ENCODE measurements at places on chromosomes 11 and 22. TPM values are rescaled to one million over a fixed set of nuclear protein-coding genes. Genes with fewer than 3 reads are reported as not detected.

- no peak for DNase-seq
These were observed 107.4 kb downstream of the SERGEF start for GRCh38 chr11:17905477-17905876.

DNA sequence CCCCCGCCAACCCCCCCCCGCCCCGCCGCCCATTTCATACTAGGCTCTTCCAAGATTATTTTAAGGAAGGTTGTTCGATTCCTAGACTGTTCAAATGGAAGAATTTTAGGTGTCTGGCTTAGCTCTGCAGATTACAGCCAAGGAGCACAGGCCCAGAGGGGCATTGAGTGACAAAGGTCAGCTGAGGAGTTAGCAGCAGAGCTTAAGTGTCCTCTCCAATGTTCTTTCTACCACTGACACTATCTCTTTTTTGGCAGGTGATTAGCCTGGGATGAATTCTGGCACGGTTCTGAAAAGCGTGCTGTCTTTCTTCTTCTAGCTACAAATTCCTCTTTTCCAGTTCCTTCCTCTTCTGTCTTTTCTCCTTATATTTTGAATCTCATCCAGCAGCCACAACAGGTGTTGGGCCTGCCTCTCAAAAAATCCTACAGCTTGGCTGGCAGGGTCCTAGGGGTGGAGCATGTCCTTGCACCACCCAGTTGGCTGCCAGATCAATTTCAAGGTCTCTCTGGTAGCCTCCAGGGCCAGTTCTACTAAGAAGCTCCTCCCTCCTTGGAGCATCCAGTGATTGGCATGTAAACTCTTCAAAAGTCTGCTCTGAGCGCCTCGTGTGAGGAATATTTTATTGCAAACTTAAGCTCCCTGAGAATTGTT is 23.0 kb downstream of the KCNE3 start:
- no peak for DNase-seq

DNA sequence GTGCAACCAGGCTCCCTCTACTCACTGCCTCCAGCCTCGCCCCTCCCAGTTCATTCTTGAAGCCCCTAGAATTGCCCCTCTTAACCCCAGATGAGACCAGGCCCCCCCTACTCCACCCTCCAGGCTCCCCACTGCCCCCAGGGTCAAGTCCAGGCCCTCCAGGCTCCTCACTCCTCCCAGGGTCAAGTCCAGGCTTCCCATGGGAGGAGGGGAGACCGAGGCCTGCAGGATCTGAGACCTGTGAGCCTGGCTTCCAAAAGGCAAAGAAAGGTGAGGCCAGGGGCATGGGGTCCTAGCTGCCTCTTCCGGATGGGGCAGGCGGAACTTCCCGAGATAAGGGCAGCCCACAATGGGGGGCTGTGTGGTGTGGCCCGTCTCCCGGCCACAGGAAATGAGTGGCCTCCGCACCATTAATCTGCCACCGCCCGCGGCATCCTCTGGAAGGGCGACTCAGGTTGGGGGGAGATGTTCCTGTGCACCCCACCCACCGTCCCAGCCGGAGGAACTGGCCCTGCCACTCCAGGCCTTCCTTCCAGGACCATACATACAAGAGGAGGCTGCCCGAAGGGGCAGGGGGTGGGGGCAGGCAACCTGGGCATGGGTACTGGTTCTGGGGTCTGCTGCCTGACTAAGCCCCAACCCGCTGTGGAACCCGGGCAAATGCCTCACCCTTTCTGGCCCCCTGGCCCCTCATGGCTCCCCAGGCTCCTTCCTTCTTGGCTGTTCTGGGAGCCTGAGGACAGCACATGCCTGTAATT is 35.1 kb upstream of the WNT11 start:
- DNase-seq = no peak

The SWAP70 gene
- 24.7 TPM for polyA plus RNA-seq

DNA sequence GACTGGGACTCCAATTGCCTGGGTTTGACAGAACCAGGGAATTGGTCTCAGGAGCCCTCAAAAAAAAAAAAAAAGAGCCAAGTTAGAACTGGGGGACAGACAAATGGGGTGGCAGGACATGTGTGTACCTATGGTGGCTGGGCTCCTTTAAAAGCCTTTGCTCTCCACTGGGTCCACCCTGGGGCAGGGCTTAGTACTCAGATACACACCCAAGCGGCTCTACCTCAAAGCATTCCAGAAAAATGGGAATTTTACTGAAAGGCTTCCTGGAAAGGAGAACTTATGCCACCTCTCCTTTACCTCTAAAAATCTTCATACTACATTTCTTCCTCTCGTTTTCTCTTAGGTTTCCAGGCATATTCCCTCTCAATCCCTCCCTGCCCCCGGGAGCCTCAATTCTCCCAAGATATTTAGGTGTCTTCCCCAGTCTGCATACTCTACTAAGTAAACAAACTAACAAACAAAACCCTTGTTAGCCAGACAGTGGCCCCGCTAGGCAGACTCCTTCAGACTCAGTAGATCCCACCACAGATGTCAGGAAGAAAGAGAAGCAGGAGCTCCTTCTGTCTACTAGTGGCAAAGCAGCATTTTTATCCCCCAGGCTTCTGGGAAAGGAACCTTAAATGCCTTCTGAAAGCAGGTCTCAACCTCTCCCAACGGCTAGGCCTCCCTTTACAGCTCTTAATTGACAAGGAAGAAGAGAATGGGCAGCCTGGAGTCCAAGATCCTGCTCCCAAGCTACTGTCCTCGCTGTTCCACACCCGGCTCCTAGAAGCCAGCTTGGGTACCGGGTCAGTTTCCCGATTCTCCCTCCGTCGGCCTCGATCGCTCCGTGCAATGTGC is 653 bp downstream of the PCSK7 start:
- DNase-seq = no peak

- DNase-seq = no peak
These were observed 2.0 kb downstream of the SF3A1 start for GRCh38 chr22:30354644-30355043.

- DNase-seq = no peak
These were observed 216.5 kb upstream of the CADM1 start for GRCh38 chr11:115720602-115721245.

- no peak for DNase-seq
These were observed 95.1 kb downstream of the PIWIL4 start for GRCh38 chr11:94662065-94662779.

DNA sequence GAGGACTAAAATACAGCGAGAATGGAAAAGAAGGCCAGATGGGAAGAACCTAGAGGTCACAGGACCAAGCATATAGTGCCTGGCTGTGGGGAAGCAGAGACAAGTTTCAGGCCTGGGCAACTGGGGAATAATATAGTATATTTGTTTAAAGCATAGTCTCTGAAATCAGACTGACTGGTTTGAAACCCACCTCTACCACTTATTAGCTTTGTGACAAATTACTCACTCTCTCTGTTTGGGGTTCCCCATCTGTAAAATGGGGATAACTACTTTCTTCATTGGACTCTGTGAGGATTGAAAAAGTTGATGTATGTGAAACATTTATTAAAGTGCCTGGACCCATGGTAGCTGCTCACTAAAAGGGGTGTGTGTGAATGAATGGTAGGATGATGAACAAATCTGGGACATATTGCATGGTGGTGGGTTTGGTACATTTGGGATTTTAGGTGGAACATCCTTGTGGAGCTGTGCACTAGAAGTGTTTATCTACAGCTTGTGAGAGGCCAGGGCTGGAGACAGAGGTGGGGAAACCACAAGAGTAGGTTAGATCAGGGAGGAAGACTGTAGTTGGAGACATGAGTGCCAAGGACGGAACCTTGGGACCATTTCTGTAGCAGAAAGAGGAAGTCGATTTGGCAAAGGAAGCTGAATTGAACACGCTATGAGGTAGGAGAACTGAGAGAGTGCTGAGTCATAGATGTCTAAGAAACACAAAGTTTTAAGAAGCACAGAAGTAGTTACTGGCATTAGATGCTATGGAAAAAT is 52.6 kb downstream of the SWAP70 start:
- no peak for DNase-seq

- no peak for DNase-seq
These were observed 119.3 kb downstream of the METTL15 start for GRCh38 chr11:28227460-28227859.

GRCh38 chr11:127607487-127608085 is 607.0 kb upstream of the KIRREL3 start:
- no peak for DNase-seq

- no peak for DNase-seq
These were observed 12.3 kb upstream of the ARL14EP start for GRCh38 chr11:30310623-30311022.

The KCNQ1OT1 gene
- 0.18 TPM for polyA plus RNA-seq

The CD248 gene
- polyA plus RNA-seq = 83.0 TPM

The DEFB131B gene
- not detected for polyA plus RNA-seq

- no peak for DNase-seq
These were observed 40.0 kb downstream of the WNT11 start for GRCh38 chr11:76166314-76166713.

The TMPRSS13 gene
- not detected for polyA plus RNA-seq

DNA sequence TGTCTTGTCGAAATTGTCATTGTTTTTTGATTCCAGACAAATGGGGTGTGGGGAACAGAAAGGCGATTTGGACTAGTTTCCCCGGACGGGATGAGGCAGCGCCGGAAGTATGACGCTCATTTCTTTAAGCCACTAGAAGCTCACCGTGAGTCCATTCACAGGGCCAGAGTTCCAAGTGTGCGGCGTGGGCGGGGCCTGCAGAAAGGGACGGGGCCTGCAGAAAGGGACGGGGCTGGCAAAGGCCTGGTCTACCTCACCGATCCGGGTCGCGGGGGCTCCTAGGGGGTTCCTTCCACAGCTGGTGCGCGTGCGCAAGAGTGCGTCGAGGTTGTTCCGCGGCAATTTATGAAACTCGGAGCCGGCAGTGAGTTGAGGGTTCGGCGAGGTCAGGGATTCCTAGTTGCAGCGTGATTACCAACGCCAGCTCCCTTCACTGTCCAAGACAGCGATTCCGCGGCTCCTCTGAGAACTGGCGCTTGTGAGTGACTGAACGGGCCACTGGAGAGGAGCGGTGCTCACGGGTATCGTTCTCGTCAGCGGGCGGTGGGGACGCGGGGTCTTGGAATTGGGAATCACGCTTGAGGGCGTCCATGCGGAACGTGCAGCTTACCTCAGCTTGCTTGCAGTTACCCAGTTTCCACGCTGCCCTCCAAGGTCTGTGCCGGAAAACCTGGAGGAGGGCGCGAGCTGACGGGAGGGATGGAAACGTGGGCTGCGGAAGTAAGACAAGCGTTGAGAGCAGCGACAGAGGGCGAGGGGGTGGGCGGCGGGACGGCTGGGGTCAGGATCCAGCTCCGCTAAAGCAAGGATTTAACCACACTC is at the start of gene ZNF215:
TSS of gene ZNF215 (plus strand) at position 219 of the 822 bp plus-strand sequence. CDS start 5,847 bp downstream, outside the sequence.
- DNase-seq = peak; percentile 36

GRCh38 chr11:28679795-28680468 is 571.7 kb downstream of the METTL15 start:
- peak; percentile 85 for DNase-seq

The MACROD1 gene
- 12.4 TPM for polyA plus RNA-seq

DNA sequence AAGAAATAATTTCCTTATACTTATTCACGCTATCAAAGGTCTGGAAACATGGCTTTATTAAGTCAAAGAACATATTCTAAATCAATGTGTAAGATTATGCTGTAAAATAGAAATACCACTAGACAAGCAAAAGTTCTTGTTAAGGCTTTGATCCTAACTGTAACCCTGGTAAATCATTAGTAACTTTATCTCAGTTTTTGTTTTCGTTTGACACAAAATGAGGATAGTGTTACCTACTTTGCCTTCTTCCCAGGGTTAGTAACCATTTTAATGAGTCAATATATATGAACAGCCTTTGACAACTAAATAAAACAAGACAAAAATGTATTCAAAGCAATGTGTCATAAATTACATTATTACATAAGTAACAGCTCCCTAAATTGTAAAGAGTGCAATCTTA is 1336.3 kb downstream of the FAM181B start:
- no peak for DNase-seq

DNA sequence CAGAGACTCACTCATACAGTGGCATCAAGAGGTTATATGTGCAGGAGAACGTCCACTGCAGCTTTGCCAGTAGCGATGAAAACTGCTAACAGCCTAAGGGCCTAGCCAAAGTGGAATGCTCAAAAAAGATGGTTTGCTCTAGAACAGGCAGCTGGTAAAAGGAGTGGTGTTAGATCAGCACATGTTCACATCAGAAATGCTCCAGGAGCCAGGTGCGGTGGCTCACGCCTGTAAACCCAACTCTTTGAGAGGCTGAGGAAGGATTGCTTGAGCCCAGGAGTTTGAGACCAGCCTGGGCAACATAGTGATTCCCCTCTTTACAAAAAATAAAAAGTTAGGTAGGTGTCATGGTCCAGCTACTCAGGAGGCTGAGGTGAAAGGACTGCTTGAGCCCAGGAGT is 10.3 kb upstream of the TFIP11 start:
- DNase-seq = no peak

- DNase-seq = no peak
These were observed 75.2 kb downstream of the RTL6 start for GRCh38 chr22:44422746-44423380.

DNA sequence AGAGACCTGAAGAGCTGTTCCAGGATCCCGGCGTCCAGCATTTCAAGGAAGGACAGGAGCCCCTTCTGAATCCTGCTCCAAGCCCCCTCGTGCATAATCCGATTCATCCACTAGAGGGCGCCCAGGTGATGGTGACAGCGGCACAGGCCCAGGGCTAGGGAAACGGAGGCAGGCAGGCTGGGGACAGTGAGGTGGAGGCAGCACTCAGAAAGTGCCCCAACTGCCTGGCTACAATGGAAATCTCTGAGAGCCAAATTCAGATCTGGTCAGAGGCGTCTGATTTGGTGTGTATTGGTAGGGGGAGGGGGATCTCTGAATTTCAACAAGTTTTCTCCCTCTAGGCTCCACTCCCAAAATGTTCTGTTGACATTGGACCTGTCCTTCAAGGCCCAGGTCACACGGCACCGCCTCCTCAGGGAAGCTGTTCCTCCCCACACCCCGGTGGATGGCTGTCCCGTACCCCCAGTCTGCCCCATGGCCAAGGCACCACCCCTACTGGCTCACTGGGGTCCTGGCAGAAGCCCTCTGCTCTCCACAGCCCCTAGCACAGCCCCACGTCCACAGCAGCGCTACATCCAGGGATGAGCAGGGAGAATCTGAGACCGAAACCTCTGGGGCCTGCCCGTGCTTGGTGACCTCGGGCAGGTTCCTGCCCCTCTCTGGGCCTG is 142.9 kb downstream of the CRYBB2 start:
- no peak for DNase-seq

The MCAM gene
- polyA plus RNA-seq = 11.6 TPM

The TRIM66 gene
- 5.6 TPM for polyA plus RNA-seq

DNA sequence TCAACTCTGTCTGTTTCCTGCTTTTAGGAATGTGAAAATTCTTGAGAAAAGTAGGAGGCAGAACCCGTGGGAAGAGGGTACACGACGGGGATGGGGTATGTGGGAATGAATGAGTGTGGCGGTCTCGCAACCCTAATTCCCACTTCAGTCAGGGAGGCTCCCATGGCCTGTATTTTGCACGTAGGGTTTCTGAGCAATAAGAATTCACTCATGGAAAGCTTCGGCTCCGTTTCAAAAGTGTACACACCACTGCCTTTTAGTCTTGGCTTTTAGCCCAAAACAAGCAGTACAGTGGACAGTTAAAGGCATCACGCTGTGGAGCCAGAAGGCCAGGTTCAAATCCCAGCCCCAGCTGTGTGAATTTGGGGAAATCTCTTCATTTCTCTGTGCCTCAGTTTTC is 116.7 kb downstream of the MN1 start:
- DNase-seq = no peak

- no peak for DNase-seq
These were observed 126.5 kb downstream of the NAV2 start for GRCh38 chr11:19838994-19839768.

The OR5A1 gene
- not detected for polyA plus RNA-seq
